Substantia nigra (tissue), 51 donors: ENCODE measurements at places on chromosomes 6 and 20.

DNA sequence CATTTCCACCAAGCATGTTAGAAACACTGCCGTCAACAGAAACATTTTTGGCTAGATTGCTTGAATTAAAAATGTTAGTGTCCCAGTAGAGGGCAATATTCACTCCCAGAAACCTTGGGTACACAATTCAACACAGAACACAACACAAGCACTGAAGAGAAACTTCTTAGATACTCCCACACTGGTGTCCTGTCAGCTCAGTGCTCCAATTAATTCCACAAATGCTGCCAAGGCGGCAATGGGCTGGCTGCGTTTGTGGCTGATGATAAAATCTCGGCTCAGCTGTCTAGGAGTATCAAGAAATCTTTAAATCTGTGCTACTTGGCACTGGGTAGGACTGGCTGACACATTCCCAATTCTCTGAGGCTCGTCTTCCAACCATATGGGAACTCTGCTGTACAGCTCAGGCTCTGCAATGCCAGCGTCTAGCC lies 39.3 kb downstream of the BEND3 start:
- DNase-seq, result no peak

- no peak for DNase-seq
Observed at GRCh38 chr6:165663377-165663735, 315 bp upstream of the PDE10A start.

DNA sequence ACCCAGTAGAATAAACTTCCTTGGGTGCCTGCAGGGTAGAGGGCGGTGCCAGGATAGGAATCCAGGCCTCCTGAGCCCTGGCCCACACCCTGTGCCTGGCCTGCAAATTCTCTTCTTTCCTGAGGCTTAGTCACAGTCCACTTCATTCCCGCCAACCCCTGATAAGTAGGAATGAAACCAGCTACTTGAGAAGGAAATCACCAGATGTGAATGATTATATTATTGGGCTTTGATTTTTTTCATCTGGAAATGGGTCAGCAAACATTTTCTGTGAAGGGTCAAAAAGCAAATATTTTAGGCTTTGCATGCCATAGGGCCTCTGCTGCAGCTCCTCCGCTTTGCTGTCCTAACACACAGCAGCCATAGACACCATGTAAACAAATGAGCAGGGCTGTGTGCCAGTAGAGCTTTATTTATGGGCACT lies 50.2 kb downstream of the STK35 start:
- no peak for DNase-seq

DNA sequence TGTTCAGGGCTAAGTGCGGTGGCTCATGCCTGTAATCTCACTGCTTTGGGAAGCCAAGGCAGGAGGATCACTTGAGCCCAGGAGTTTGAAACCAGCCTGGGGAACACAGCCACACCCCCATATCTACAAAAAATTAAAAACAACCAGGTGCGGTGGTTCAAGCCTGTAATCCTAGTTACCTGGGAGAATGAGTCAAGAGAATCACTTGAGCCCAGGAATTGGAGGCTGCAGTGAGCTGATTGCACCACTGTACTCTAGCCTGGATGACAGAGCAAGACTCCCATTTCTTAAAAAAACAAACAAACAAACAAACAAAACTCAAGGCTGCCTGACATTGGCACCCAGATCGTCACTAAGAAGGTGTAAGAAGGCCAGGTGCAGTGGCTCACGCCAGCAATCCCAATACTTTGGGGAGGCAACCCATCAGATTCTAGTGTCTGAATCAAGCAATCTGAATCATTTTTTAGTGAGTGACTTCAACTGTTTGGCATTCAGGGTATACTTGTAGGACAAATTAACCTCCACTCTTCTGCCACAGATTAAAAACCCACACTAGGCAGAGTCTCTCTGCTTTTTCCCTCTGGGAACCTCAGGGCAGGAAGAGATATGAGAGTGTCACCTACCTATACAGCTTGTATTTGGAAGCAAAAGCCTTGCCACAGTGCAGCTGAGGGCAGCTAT lies 6.1 kb downstream of the PLAGL2 start:
- no peak for DNase-seq

- no peak for DNase-seq
Observed at GRCh38 chr6:129662406-129662766, 47.6 kb downstream of the ARHGAP18 start.

DNA sequence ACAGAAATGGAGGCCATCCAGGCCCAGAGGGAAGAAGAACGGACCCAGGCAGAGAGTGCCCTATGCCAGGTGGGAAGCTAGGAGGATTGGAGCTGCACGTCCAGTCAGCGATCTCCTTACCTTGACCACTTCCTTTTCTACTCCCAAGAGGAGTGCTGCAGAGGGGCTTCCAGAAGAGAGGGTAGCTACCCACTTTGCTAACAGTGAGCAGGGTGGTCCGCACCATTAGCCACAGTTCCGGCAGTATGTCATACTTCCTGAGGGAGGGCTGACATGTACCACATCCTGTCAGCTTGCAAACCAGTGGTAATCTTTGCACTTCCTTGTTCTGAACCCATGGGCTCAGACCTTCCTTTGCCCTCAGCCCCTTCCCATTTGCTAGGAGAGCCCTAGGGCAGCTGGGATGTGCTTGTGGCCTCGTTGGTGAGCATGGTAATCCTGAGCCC lies 35.4 kb downstream of the CEP250 start:
- no peak for DNase-seq

DNA sequence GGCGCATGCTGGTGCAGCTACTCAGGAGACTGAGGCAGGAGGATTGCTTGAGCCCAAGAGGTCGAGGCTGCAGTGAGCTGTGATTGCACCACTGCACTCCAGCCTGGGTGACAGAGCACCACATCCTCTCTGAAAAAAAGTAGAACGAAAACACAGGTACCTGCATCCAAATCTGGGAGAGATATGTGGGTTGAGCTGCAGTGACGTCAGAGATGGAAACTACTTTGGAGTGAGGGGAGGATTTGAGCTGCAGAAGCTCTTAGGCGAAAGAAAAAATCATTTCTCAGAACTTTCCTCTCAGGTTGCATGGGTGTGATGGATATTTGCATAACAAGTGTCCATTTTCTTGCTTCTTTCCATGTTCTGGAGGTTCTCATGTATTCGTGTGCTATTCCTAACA lies 4.0 kb upstream of the TULP1 start:
- DNase-seq, result no peak

- DNase-seq, result no peak
Observed at GRCh38 chr6:43992126-43992663, 135.1 kb downstream of the MRPL14 start.

DNA sequence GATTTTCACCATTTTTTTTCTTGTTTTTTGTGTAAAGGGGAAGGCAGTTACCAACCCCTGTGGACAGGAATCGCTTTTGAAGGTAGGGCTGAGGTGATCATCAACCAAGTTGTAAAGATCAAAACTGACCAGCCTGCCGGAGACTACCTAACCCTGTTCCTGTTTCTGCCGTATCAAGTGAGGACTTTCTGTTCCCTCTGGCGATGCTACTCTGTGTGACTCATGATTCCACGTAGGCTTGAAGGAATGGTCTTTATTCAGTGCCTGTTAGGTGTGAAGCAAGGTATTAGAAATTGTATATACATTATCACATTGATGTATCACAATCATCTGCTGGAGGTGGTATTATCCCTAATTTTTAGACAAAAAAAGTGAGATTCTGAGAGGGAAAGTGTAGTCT lies 161.3 kb downstream of the SOX4 start:
- no peak for DNase-seq

GRCh38 chr6:145497006-145497405 lies 238.3 kb downstream of the EPM2A start:
- DNase-seq, result no peak
